ENCODE measurements at places on chromosomes 1 and 21.

GRCh38 chr1:100328133-100328532 lies 24.2 kb upstream of the CDC14A start:
- DNase-seq: no peak

GRCh38 chr1:39799770-39800470 lies 11.3 kb upstream of the BMP8B start:
- peak; percentile 82 for DNase-seq

GRCh38 chr1:246544001-246544400 lies 22.1 kb downstream of the TFB2M start:
- DNase-seq: no peak

DNA sequence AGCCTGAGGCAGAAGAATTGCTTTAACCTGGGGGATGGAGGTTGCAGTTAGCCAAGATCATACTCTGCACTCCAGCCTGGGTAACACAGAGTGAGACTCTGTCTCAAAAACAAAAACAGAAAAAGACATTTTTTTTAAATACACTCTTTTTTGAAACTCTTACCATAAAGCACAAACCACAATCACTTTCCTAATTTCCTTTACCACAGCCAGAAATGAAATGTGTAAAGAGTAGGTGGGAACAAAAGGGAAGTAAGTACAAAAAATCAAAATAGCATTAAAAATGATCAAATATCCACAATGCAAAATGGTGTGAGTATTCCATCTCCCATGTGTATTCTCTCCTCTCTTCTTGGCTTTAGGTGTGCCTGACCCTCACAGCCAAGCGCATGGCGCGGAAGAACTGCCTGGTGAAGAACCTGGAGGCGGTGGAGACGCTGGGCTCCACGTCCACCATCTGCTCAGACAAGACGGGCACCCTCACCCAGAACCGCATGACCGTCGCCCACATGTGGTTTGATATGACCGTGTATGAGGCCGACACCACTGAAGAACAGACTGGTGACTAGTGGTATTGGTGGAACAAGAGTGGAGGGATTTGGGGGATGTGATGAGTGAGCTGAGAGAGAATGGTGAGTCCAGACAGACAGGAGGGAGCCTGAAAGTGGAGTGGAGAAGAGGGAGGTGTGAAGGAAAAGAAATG lies 14.9 kb downstream of the ATP1A4 start:
- no peak for DNase-seq

DNA sequence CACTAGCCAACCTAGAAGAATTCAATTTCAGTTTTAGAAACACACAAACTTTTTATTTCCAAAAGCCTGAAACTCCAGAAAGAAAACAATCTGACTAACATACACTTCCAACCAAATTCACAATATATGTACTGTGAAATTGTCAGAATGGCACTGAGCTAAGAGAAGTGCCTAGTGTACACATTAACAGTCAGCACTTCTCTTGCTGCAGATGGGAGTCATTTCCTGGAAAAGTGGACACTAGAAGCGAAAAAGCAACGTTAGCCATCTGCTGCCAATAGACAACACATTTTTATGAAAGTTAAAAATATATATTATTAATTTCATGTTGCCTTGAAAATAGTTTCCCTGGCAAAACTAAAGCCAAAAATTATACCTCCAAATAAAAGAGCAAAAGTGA lies 66.1 kb downstream of the EPS15 start:
- no peak for DNase-seq
